Hematopoietic multipotent progenitor cell treated with erythropoietin and hydrocortisone succinate and interleukin-3 and kit ligand, for 15 days (in vitro differentiated cells): ENCODE measurements at places on chromosomes 6 and 20.

DNA sequence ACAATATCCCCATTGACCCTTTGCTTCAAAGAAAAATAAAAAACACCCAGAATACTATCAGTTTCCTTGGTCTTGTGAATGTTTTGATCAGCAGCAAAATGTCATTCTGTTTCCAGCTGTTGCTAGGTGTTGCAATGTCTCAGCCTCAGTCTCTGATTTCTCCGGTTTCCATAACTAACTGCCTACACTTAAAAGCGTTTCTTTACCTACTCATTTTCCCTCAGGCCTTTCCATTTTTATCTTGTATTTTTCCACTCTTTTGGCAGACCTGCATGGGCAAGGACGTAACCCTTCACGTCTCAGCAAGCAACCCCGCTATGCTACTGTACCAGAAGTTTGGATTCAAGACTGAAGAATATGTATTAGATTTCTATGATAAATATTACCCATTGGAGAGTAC lies 49.4 kb downstream of the KAT14 start:
- DNase-seq, result no peak

- no peak for DNase-seq
These were observed 81.5 kb upstream of the NHSL1 start for GRCh38 chr6:138580801-138581200.

- DNase-seq, result no peak
These were observed 15.1 kb upstream of the MCM3 start for GRCh38 chr6:52299653-52300052.

- no peak for DNase-seq
These were observed 18.8 kb upstream of the EZR start for GRCh38 chr6:158837684-158838625.

GRCh38 chr6:53349209-53349693 lies 501 bp upstream of the ELOVL5 start:
- DNase-seq, result no peak

DNA sequence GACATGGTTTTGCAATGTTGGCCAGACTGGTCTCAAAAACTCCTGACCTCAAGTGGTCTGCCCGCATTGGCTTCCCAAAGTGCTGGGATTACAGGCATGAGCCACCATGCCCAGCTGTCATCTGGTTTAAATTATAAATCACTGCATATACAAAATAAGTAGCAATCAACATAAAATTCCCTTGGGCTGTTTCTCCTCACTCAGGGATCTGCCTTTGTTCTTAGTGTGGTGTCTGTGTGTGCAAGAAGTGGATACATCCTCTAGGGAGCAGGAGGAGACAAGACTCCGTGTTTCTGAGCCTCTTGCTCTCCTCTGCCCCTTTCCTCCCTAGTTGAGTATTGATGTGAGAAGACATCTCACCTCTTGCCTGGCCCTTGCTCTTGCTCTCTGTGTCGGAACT lies 65.2 kb upstream of the ADGRF4 start:
- no peak for DNase-seq

DNA sequence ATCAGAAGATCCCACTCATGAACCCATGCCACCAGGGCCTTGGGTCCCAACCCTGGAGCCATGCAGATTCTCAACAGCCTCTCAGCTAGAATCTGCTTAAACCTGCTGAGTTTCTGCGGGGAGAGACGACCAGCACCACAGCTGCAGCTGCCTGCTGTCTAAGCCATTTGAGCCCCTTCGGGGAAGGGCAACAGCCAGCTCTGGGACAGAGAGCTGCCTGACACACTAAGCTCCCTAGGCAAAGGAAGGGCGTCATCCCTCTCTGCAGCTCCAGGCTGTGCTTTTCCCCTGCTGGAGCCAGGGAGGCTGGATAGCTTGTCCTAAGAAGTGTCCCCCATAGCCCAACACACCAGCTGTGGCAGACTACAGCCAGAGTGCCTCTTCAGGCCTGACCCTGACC lies 182.5 kb downstream of the OTOR start:
- DNase-seq, result no peak

DNA sequence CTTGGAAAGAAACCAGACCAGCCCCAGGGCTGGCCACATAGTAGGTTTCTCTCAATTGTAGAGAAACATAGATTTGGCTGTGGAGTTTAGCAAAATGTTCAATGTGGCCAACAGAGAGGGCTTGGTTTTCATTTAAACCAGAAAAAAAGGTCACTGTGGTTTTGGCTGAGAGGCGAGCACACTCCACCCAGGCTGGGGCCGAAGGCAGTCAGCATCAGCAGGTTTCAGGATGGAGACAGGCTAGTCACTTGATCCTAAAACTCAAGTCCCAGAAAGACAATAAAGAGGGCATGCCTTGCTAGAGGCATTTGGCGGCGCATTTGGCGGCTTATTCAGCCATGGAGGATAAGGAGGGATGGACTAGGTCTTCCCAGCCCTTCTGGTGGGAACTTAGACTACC lies 73.1 kb downstream of the PRND start:
- no peak for DNase-seq

- DNase-seq, result no peak
These were observed 18.9 kb downstream of the GSTA4 start for GRCh38 chr6:52976149-52976548.

DNA sequence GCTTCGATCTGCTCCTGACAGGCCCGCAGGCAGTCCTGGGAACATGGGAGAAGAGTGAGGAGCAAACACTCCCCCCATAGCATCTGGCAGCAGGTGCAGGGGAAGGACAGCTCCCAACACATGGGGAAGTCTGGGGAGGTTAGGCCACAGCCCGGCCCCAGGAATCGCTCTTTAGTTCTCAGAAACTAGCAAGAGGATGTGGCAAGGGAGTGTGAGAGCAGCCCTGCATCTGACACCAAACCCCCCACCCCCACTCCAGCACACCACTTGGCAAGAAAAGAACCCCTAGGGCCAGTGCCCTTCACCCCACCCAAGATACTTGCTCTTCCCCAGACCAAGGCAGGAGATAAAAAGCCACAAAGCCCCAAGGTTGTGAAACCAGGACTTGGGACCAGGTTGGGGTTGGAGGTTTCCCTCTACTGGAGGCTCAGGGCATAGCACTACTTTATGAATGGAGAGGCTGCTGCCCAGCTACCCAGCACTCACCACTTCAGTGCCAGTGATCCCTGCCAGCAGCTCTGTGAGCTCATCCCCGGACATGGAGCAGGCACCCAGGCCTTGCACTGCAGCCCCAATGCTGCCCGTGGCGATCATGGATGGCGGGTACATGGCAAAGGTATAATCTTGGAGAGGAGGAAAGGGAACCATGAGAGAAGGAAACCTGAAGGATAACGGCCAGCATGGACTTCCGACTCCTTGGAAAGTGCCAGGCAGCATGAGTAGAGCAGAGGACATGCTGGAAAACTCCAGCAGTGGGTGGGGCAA lies 5.4 kb downstream of the CCND3 start:
- DNase-seq, result peak; percentile 90

DNA sequence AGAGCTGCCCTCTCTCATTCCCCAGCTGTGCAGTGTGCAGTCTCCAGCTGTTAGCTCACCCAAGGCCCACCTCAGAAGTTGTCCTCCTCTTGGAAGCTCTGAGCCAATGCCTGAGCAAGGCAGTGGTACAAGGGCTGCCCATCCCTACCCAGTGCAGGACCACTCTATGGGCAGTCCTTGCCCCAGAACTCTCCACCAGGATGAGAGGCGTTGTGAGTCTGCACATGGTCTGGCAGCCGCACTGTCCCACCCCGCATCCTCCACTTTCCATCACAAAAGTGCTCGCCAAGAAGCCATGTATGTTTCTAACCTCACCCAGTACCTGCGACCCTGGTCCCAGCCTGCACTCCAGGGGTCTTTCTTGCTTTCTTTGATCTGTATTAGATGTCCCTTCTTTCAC lies 175.1 kb upstream of the PMEPA1 start:
- DNase-seq, result no peak

DNA sequence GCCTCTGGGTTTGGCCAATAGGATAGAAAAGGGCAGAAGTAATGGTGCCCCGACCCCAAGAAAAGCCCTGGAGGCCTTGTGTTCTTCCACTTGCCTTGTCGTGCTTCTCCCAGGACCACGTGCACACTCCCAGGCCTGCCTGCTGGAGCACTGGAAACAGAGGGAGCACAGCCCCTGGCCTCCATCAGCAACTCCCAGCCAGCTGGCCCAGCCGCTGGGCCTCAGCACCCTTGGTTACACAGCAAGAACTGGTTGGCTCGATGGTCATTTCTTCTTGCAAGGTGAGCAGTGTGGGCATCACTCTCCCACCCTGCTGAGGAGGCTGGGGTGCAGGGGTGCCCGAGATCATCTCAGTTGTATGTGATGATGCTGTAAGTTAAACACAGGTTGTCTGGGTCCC lies 69.2 kb upstream of the CST7 start:
- no peak for DNase-seq

DNA sequence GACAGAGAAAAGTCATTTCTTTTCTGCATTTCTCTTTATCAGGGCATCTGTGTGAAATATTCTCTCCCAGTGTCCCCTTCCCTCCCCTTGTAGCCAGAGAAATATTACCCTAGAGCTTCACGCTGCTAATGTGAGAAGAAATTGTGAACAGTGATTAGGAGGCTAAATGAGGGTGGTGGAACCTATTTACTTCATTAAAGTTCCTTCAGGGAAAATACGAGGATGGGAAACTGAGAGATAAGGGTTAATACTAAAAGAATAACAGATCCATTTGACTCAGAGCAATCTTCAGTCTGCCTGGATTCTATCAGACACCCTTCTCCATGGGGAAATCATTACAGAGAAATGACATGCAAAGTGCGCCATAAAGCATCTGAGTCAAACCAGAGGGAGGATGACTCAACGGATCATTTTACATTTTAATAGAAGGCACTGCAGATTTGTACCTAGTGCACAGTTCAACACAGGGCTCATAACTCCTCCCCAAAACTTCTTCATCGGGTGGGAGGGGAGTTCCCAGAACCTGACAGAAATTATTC lies 131.3 kb downstream of the GJA10 start:
- DNase-seq, result no peak

DNA sequence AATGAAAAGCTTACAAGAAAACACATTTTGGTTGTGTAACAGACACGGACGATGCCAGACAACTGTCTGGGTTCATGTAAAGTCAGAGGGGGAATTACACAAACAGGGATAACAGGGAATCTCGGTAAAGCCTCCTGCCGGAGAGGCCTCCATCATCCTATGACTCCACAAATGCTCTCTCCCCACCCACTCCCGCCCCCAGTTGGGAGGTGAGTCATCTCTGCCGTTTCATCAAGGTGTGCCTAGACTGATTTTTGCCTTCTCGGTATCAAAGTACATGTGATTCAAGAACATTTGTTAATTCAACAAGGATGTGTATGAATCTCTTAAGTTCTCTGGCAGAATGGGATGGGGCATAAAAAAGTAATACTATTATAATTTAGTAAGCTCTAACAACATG lies 304.9 kb upstream of the PRDM1 start:
- DNase-seq, result no peak

DNA sequence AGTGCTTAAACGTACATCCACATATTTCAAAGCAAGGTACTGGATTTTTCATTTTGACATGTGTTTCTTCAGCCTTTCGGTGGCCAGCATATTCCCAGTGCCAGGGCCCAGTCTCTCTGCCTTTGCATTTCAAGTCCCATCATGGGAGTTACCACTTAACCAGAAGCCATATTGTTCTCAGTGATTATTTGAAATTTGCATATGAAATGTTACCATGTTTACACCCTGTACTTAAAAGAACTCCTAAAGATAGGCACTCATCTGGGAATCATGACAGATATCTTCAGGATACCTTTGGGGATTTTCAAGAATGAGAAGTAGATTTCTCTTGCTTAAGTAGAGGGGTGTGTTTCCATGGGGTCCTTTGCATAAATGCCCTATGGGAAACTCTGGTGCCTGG lies 367.5 kb downstream of the NRN1 start:
- DNase-seq, result no peak

DNA sequence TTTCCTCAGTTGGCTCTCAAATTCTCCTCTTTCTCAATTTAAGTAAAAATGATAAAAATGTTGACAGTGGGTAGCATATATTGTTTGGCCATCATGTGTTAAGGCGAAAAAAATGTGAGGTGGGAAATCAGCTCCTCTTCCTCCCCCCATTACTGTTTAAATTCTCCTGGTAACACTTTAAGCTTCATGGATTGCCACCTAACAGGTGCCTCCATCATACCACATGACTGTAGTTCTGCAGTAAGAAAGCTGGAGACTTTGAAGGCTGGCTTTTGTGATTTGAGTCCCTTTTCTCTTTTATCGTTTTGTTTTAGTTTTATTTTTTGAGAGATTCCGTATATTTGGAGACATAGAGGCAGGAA lies 1.2 kb downstream of the ZFAND3 start:
- DNase-seq, result no peak

DNA sequence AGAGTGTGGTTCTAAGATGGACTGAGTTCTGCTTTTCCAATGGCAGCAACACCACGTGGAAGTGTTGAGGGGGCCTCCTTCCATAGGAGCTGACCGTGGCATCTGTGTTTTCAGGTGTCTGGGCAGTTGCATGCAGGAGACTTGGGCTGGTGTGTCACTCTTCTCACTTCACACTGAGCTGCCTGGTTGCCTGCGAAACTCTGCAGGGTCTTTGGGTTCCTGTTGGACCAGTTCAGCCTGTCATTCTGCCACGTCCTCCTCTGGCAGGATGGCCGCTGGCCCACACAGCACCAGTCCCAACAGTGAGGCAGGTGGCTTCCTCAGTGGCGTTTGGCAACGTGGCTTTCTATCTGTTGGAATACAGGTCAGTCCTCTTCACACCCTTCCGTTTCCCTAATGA lies 16.1 kb upstream of the UNC93A start:
- no peak for DNase-seq

DNA sequence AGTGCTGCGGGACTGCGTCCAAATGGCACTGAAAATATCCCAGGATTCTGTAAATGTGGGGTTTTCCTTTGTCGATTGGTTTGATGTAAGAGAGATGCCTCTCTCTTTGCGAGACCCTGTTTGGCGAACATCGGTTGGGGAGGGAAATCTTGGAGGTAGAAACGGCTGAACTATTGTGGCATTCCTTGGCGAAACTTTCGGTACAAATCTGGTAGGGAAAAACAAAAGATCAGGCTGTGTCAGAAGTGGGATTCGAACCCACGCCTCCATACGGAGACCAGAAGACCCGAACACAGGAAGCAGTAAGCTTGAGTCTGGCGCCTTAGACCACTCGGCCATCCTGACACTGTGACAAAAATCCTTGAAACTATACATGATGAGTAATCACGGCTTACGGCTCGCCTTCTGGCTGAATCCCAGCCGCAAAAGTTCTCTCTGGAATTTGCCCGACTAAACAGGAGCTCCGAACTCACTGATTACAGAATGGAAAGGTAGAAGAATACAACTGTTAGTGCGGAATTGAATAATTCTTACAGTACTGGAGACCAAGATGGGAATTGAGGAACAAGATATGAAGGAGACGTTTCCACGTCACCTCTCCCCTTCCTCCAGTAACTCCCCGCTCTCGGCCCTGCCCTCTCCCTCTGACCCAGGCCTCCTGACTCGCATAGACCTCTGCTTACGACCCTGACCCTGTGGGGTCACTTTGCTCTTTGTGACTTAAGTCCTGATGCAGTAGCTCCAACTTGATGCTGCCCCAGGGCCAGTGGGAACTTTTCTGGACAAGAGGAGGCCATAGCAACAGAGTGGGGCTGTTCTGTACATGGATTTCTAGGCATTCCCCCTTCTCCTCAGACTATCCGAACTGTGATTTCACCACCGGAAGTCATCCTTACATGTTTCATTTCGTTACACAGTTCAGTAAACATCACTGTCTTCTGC lies 132.8 kb upstream of the ZNF184 start:
- no peak for DNase-seq
